NCI-H446 (cell line): ENCODE measurements at places on chromosomes 3 and 15.

GRCh38 chr3:108780235-108780634 is 23.0 kb upstream of the RETNLB start:
- DNase-seq, result no peak

DNA sequence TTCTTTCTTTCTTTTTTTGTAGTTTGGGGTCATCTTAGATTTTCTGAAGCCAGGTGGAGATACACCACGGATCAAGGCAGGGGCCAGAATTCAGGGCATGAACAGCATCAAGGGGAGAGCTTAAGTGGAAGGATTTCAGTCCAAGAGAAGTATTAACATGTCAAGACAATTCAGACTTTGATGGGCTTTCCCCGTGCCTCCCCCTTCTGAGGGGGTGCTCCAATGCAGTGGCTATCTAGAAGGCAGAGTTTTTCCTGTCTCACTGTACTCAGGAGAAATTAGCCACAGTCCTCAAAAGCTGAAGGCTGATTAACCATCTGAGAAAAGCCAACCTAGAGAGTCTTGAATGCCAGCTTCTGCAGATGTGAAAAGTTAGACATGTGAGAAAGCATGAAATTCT is 127.3 kb downstream of the TGFBR2 start:
- no peak for DNase-seq

GRCh38 chr3:101879623-101880284 is 30.4 kb downstream of the NFKBIZ start:
- no peak for DNase-seq

DNA sequence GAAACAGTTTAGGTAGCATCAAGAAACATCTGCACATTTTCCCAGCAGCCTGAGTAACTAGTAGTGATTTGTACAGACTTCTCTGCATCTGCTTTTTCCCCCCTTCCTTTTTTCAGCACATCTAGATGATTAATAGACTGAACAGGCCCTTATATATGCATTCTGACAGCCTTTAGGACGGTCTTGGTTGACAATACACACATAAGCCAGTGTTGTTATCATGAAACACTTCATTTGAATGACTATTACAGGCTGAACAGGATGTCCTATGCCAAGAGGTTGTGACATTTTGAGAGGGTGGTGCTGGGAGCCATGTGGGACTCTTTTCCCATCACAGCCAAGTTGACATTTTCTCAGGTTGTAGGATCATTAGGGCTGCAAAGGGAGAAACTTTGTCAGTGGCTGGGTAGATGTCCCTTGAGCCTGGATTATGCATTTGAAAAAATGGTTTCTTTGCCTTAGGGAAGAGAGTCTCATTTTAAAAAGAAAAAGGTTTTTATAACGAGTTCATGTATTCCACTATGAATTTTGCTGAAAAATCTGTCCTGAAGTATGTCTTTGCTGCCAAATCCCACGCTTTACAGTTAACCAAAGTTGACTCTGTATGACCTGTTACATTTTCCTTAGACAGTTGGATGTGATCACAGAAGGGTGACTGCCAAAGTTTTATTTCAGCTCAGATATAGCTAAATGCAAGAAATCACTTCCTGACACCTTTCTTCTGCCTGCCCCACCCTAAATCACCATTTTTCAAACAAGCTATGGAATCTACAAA is 73.7 kb downstream of the FILIP1L start:
- no peak for DNase-seq

DNA sequence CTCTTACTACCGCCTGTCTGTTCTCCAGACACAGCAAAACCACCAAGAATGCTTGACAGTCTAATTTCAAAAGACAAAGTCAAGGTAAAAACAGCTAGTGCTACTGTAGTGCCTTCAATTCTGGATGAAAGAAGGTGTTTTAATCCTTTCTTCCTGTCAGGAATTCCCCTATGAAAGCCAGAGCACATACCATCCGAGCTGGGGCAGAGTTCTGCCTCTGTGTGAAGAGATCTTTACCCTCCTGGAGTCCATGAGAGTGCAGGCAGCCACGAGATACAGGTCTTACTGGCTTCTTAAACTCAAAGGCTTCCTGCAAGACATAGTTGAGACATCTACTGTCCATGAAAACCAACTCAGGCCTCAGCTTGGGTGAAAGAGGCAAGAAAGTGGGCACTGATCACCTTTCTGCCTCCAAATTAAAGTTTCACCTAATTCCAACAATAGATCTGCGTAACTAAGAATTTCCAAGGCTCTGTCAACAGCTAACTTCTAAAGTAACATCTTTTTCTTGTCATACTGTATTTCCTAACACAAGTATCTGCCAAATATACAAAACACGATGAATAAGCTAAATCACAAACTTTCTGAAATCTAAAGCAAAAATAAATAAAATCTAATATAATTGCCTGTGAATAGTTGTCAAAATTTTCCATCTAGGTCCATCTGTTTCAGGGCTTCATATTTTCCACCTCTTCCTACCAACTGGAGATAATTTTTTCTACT is 7.5 kb downstream of the CDC25A start:
- no peak for DNase-seq

GRCh38 chr3:177320765-177321247 is 123.5 kb upstream of the TBL1XR1 start:
- DNase-seq, result no peak

DNA sequence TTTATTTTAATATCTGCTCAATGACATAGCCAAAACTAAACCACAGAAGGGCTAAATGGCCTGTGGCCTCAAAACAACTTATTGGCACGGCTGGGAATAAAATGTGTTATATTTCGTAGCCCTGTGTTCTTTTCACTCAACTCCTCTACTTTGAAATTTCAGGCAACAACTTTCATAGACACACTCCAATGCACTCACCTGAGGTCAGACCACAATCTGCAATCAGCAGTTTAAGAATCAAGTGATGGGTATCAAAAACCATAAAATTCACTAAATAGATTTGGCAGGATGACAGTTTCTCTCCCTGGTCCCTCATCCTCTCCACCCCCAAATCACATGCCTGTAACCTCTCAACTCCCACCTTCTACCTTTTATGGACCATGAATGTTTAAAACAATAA is 2.0 kb upstream of the CD200R1 start:
- DNase-seq, result no peak

DNA sequence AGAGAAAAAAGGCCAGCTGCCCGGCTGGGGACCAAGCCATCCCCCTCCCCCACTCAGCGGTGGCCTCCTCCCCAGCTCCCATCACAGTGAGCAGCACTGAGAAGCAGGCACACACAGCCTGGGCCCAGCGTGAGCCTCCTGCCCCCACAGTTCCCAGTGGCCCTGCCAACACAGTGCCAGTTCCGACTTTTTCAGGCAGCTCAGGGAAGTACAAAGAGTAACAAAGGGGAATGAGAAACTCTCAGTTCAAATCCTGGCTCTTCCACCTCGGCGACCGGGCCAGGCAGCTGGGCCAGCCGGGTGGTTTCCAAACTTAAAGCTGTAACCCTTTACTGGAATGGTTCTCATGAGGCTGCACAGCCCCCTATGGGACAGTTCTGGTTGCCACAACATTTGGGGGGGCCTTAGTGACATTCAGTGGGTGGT is 18.5 kb downstream of the TNK2 start:
- DNase-seq, result no peak

DNA sequence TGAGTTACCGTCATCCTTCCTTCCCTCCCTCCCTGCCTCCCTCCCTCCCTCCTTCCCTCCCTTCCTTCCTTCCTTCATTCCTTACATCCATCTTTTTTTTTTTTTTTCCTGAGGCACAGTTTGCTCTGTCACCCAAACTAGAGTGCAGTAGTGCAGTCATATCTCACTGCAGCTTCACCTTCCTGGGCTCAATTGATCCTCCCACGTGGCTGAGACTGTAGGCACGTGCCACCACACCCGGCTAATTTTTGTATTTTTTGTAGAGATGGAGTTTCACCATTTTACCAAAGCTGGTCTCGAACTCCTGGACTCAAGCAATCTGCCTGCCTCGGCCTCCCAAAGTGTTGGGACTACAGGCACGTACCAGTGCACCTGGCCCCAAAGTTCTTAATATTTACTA is 25.8 kb downstream of the USP3 start:
- no peak for DNase-seq

DNA sequence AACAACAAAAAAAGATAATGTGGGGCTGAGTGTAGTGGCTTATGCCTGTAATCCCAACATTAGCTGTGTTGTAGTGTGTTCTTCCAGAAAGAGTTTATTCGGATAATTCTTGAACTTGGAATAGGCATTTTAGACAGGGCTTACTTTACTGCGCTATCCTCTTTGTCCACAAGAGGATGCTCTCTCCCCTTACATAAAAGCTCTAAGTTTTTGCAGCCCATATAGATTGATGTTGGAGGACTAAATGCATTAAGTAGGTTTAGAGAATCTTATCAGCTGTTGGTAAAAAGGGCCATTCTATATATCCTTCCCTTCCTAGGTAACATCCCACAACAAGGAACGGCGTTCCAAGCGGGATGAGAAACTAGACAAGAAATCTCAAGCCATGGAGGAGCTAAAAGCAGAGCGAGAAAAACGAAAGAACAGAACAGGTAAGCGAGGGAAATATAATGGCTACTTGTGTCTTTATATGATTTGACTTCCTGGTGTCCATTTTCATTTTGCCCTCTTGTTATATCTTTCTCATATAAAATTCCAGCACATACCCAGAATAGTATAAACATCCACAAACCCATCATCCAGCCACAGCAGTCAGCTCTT is 27.8 kb upstream of the ITPKA start:
- DNase-seq, result no peak

GRCh38 chr3:169861871-169862270 is 7.9 kb downstream of the LRRC31 start:
- no peak for DNase-seq

DNA sequence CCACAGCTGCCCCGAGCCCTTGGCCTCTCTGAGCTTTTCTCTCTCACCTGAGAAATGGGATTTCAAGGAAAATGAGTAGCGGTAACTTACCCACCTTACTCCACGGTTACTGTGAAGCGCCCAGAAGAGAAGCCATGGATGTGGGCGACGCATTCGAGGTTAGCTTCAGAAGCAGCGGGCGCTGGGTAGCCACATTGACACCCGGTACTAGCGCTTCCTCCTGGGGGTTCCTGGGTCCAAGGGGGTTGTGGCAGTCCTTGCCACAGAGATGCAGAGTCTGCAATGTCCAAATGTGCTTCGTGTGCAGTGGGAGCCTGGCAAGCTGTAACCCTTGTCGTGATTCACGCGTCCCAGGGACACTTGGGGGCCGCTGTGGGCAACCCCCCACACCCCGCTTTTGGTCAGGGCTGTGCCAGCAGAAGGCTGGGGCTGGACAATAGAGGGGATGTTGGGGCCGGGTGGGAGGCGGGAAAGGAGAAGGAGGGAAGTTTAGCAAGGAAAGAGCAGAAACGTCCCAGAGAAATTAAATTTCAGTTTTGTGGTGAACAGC is 41.4 kb upstream of the FURIN start:
- no peak for DNase-seq

DNA sequence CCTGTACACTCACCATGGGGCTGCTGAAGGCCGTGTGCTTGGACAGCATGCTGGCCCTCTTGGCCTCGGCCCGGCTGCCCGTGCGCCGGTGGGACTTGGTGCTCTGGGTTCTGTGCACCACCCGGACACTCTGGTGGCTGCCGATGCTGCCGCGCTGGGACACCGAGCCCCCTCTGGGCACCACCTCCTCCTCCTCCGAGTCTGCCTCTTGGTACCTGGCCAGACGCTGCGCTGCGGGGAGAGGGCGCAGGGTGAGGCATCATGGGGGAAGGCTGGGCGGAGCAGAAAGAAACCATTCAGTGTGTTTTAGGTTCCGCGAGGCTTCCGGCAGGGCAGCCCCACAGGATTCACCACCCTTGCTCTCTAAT is 145.0 kb downstream of the ATP10A start:
- DNase-seq, result no peak

- no peak for DNase-seq
Measured at GRCh38 chr3:23607184-23607847, 198.4 kb upstream of the UBE2E1 start.

DNA sequence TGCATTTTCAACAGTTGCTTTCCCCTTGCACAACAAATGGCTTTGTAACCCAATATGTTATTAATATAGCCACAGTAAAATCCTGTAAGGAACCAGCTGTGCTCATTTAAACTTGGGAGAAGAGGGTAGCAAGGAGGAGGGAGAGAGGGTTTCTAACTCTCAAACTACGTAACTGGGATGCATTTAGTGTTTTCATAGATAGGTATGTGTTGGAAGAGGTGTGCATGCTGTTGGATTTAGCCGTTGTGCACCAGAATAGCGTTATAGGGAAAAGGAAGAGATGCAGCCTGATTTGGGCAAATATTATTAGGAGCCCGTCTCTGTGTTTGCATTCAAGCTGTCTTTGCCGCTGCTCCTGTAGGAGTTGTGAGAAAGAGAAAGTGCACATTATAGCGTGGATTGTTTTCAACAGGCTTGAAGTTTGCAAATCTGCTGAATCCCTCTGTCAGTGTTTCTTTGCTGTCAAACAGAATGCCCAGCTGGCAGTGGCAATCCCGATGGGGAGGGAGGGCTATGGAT is 39.4 kb downstream of the ARPP21 start:
- DNase-seq, result peak; percentile 25

DNA sequence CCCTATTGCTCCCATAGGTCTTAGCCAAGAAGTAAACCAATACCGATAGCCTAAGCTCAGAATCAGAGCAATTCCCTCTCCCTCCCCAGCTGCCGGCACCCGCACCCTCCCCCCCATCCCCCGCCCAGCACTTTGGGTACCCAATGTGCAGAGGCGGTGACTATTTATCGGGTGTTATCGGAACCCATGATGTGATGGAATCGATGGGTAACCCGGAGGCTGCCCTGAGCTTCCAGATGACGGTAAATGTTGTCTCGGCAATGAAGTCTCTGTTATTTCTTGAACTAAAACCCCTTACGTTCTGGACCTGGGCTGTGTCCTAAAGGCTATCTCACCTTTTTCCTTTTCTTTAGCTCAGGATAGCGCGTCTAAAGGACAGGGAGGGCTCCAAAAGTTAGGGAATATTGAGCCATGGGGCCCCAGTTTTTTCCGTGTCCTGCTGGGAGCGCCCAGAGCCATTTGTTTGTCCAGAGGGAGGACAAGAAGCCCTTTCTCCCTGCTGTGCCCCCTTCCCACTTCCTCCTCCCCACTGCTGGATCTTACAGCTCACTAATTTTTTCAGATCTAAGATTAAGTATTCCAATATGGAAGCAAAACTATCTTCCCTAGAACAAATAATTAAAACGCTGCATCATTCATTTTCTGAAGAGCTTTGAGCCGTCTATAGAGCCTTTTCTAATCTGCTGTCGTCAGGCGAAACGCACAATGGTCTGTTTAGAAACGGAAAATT is 1.5 kb downstream of the SLITRK3 start:
- no peak for DNase-seq

DNA sequence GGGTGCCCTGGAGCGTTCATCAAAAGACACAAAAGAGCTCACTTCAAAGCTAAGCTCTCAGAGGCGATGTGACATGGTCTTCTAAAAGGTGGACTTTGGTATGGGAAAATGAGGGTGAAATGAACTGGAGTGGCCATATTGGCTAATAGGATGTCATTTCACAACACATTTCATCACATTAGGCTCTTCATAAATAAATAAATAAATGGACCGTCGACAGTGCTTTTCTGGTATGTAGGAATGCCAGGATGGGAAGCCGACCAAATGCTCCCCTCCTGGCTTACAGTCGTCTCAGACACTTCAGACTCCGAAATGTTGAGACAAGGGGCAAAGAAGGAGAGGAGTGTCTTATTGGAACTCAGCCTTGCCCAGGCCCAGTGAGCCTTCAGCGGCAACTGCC is 383.0 kb downstream of the NTRK3 start:
- no peak for DNase-seq

GRCh38 chr3:100682056-100682853 is 27.0 kb upstream of the TFG start:
- DNase-seq, result no peak

GRCh38 chr15:38867556-38867955 is 302.9 kb upstream of the RASGRP1 start:
- DNase-seq, result no peak

- DNase-seq, result no peak
Measured at GRCh38 chr15:47675735-47676134, 41.6 kb upstream of the SEMA6D start.
